Hindlimb muscle (tissue), 1 donor: ENCODE measurements at places on chromosomes 1 and 21. TPM values are rescaled to one million over a fixed set of nuclear protein-coding genes. Genes with fewer than 3 reads are reported as not detected.

Gene KRTAP7-1
- polyA plus RNA-seq: not detected

Gene CD52
- 2.2 TPM for polyA plus RNA-seq

Gene SHE
- 9.9 TPM for polyA plus RNA-seq

Gene NKAIN1
- polyA plus RNA-seq: 1.8 TPM

Gene DCDC2B
- polyA plus RNA-seq: 0.67 TPM

Gene ASPM
- 8.4 TPM for polyA plus RNA-seq

Gene KIF17
- polyA plus RNA-seq: 4.2 TPM
